ENCODE measurements at places on chromosomes 1 and 21. TPM values are rescaled to one million over a fixed set of nuclear protein-coding genes. Genes with fewer than 3 reads are reported as not detected.

The RORC gene
- 1.3 TPM for total RNA-seq

The PRAMEF26 gene
- not detected for total RNA-seq

DNA sequence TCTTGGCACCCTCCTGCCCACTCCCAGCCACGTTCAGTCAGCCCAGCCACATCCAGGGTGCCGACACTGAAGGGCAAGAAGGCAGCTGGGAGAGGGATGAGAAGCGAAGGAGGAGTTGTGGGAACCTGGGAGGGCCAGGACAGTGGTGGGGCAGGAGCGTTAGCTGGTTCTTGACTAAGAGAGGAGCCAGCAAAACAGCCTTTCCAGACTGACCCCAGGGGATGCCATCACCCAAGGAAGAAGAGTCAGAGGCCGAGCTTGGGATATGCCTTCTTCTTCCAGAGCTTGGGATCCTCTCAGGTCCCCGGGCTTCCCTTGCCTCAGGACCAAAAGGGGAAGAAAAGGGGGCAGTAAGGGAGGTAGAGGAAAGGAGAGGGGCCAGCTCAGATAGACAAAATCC, 7.2 kb downstream of the INKA2 start:
- H3K27me3 ChIP-seq, result no peaks in the 10 kb centered on the region
- no peak overlapping the region for H3K4me3 ChIP-seq

- H3K27ac ChIP-seq, result no peak overlapping the region
- H3K4me3 ChIP-seq, result no peak overlapping the region
- DNase-seq, result no peak
- no peaks in the 10 kb centered on the region for H3K27me3 ChIP-seq
These were observed 507.1 kb upstream of the ZRANB2 start for GRCh38 chr1:71587961-71588360.

DNA sequence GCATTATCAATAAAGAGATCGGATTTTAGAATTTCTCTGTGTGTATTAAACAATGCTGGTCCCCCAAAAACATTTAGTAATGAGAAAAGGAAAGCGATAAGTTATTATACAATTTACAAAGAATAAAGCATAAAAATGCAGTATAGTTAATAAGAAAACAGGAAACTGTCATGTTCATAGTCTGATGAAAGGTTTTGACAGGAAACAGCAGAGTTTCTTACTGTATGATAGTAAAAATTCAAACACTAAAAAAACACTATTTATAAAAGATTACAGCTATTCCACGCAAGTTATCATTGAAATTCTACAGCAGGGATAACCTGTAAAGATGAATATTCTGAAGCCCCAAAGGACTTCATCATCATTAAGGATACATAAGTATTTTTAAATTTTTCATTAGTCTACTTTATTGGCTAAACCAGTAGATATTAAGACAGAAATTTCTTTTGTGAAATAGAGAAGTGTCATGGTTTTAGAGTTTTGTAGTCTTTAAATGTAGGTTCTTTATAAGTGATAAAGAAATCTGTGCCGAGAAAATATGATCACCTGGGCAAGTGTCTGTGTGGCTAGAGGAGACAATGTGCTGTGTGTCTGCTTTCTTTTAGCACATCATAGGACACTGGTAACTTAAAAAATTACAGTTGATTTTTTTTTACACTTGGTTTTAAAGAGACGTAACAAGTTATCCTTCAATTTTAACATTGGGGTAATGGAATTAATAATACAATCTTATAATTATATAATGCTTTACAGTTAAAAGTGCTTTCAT, 49.7 kb upstream of the GFI1 start:
- peak overlapping the region; percentile 91 for H3K27ac ChIP-seq
- H3K4me3 ChIP-seq, result peak overlapping the region; percentile 58
- H3K36me3 ChIP-seq, result peaks cover 5% of the 10 kb centered on the region
- H3K4me1 ChIP-seq, result peaks cover 61% of the 10 kb centered on the region

DNA sequence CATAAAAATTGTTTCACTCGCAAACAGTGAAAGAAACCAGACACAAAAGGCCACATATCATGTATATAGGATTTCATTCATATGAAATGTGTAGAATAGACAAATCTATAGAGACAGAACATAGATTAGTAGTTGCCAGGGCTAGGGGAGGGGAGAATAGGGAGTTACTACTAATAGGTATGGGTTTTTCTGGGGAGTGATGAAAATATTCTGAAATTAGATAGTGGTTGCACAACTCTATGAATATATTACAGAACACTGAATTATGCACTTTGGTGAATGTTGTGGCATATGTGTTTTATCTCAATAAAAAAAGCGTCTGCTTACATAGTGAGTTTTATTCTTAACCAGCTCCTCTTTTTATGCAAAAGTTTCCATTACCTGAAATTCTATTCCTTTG, 21.6 kb downstream of the SYT14 start:
- no peak overlapping the region for H3K4me3 ChIP-seq
- H3K27ac ChIP-seq, result no peak overlapping the region
- DNase-seq, result no peak
- no peaks in the 10 kb centered on the region for H3K36me3 ChIP-seq

GRCh38 chr1:24905979-24906720, 23.9 kb downstream of the RUNX3 start:
- DNase-seq, result peak; percentile 55
- H3K4me3 ChIP-seq, result no peak overlapping the region
- H3K27me3 ChIP-seq, result no peaks in the 10 kb centered on the region
- peaks cover 13% of the 10 kb centered on the region for H3K36me3 ChIP-seq

Measured in natural killer cell treated with Interleukin-12 subunit alpha and Interleukin-12 subunit beta and Interleukin-15 and Interleukin-18, amount 100 ng/mL, for 72 hours (primary cell).